Activated CD8-positive, alpha-beta T cell treated with anti-CD3 and anti-CD28 coated beads, Interleukin-2, amount 10 ng/mL, durations not matched to agents 7 days and 5 days (primary cell): ENCODE measurements at places on chromosomes 6 and 20.

DNA sequence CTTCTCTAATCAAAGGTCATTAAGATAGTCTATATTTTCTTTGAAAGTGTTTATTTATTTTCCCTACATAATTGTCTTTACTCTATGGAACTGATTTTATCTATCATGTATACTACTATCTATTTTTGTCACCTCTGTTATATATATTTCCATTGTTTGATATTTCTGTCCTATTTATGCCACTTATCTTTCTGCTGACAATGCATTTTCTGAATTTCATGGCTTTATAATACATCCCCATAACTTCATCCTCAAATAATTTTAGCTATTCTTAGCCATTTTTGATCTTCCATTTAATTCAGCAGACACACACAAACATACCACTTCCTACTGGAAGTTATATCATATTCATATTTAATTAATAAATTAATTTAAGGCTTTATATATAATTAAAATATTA lies 123.7 kb downstream of the EPHA7 start:
- H3K4me3 ChIP-seq, result no peak overlapping the region
- H3K27me3 ChIP-seq, result no peaks in the 10 kb centered on the region
- H3K4me1 ChIP-seq, result no peaks in the 10 kb centered on the region
- no peak for DNase-seq
- H3K27ac ChIP-seq, result no peak overlapping the region

- no peaks in the 10 kb centered on the region for H3K4me1 ChIP-seq
- no peak overlapping the region for H3K27ac ChIP-seq
- peaks cover 18% of the 10 kb centered on the region for H3K27me3 ChIP-seq
Measured at GRCh38 chr20:623704-624103, 13.6 kb upstream of the TCF15 start.

DNA sequence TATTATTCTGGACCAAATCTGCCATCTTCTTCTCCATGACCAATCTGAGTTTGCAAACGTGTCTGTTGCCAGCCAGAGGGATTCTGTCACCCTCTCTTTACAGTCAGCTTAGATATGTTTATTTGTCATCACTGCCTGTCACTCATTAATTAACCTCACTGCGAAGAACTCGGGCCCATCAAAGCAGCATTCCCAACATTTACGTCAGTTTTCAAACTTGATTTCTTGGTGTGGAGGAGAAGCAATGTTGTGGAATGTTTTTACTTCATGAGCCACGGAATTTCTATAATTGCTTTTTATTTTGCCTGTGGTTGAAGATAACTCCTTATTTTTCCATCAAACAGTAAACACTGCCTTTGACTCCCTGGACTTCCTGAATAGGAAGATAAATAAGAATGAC lies 91.8 kb upstream of the CNKSR3 start:
- H3K27ac ChIP-seq, result no peak overlapping the region
- DNase-seq, result no peak
- H3K27me3 ChIP-seq, result no peaks in the 10 kb centered on the region
- H3K4me3 ChIP-seq, result no peak overlapping the region
- peaks cover 12% of the 10 kb centered on the region for H3K4me1 ChIP-seq
- H3K36me3 ChIP-seq, result no peaks in the 10 kb centered on the region

GRCh38 chr6:2845880-2846208 lies 4.2 kb upstream of the SERPINB1 start:
- H3K4me3 ChIP-seq, result peak overlapping the region; percentile 55
- no peak for DNase-seq
- peaks cover 8% of the 10 kb centered on the region for H3K36me3 ChIP-seq
- no peaks in the 10 kb centered on the region for H3K27me3 ChIP-seq
- H3K4me1 ChIP-seq, result peaks cover 57% of the 10 kb centered on the region
- peak overlapping the region; percentile 62 for H3K27ac ChIP-seq

- peaks cover 77% of the 10 kb centered on the region for H3K36me3 ChIP-seq
- peaks cover 41% of the 10 kb centered on the region for H3K4me1 ChIP-seq
- no peak overlapping the region for H3K27ac ChIP-seq
- H3K27me3 ChIP-seq, result no peaks in the 10 kb centered on the region
Measured at GRCh38 chr20:56400001-56400640, 7.7 kb downstream of the CSTF1 start.

GRCh38 chr20:20571068-20571780 lies 141.2 kb downstream of the RALGAPA2 start:
- H3K27ac ChIP-seq, result no peak overlapping the region
- H3K4me3 ChIP-seq, result no peak overlapping the region
- no peaks in the 10 kb centered on the region for H3K27me3 ChIP-seq
- peaks cover 12% of the 10 kb centered on the region for H3K36me3 ChIP-seq
- H3K4me1 ChIP-seq, result no peaks in the 10 kb centered on the region
